NCI-H1694 treated with DMSO at 0.1 percent for 48 hours (cell line): ENCODE measurements at places on chromosomes 5 and 9.

DNA sequence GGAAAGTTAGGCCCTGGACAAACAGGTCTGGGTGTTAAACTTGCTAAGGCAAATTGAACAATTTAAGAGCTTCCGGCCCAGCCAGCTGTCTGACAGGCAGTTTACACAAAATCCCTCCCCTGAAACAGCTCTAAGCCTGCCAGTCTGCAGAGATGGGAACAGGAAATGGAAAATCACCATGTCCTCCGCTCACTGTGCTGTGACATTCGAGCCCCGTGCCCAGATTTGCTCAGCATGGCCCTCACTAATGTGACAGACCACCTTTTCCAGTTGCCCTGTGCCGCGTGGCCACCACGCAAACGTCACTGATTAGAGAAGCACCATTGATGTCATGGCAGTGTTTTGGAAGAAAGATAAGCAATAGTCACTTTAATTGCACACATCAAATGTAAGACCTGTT lies 41.0 kb downstream of the CCNJL start:
- DNase-seq = peak; percentile 38

DNA sequence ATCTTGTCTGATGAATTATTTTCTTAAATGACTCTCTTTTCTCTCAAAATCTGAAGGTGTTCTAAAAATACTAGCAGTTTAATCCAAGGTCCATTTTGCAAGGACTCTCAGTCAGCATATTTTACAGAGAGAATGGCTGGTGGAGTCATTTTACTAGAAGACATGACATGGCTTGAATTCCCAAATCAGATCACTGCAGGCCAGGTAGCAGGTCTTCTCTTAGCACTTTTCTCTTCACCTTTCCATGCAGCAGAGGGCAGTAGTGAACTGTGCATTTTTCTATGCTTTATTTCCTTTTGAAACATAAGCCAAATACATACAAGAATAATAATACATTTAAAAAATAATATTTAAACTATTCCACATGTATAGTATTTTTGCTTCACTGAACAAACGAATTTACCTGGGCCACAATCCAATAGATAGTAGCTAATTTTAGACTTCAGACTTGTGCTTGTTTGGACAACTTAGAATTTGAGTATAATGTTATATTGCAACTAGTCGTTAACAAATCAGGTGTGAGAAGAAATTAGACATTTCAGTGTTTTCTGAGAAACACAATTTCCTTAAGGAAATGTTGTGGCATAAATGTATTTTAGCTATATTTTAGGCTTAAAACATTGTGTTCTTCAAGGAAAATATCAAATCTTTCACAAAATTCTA lies 289.4 kb upstream of the DAB2 start:
- DNase-seq = peak; percentile 21

- no peak for DNase-seq
These were observed 89.5 kb upstream of the TTC23L start for GRCh38 chr5:34749431-34749873.

- DNase-seq = no peak
These were observed 246.2 kb downstream of the EFNA5 start for GRCh38 chr5:107424491-107424890.

GRCh38 chr9:76718166-76718565 lies 46.1 kb upstream of the PCA3 start:
- DNase-seq = no peak

DNA sequence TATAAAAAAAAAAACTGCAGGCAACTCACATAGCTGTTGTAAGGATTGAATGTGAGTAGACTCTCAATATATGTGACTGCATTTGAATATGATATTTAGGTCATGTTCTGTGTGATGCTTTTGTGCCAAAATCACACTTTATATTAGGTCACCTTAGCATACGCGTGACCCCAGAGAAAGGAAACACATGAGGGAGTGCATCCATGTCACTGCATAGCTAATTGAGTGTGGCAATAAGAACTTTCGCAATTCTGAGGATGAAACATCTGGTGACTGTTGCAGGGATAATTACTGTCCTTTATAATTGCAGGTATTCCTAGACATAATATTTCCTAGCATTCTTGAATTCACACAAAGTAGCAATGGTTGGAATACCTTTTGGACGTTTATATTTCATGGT lies 459.5 kb upstream of the KLF4 start:
- no peak for DNase-seq

DNA sequence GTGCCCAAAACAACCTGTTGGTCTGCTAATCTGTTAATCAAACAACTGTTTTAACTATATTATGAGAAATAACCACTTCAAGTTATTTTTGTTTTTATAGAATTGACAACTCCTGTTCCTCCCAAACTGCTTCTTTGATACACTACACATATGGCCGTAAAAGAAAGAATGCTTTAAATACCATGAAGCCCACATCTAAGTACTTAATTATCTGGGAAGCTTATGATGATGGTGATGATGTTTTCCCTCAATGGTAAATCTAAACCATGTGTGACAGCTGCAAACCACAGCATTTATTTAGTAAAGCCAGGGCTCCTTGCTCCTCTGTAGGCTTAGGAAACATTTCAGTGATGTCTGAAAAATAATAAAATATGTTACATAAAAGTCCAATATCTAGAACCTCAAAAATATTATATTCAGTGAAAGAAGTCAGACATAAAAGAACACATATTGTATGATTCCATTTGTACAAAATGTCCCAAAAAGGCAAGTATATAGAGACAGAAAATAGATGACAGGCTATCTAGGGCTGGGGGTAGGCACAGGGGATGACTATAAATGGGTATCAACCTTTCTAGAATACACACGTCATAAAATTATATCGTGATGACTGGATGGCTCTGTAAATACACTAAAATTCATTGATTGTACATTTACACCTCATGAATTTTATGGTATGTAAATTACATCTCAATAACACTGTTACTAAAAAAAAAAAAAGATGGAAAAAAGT lies 154.1 kb downstream of the EFNA5 start:
- no peak for DNase-seq

DNA sequence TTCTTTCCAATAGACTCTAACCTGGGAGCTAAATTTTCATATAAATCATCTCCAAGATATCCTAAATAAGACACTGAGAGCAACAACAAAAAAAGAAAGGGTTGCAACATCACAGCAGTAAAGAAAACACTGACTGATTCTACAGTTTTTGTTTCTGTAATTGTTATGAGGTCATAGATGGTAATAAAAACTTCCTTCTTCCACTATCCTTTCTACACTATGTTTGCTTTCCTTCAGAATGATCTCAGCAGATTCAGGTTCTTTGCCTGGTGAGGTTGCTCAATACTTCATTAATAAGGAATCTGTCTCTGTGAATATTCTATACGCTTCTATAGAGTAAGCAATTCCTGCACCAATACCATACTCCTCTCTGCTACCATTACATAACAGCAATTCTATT lies 835.6 kb upstream of the GRAMD2B start:
- no peak for DNase-seq

- DNase-seq = no peak
These were observed 71.1 kb upstream of the IL17B start for GRCh38 chr5:149450199-149450598.

DNA sequence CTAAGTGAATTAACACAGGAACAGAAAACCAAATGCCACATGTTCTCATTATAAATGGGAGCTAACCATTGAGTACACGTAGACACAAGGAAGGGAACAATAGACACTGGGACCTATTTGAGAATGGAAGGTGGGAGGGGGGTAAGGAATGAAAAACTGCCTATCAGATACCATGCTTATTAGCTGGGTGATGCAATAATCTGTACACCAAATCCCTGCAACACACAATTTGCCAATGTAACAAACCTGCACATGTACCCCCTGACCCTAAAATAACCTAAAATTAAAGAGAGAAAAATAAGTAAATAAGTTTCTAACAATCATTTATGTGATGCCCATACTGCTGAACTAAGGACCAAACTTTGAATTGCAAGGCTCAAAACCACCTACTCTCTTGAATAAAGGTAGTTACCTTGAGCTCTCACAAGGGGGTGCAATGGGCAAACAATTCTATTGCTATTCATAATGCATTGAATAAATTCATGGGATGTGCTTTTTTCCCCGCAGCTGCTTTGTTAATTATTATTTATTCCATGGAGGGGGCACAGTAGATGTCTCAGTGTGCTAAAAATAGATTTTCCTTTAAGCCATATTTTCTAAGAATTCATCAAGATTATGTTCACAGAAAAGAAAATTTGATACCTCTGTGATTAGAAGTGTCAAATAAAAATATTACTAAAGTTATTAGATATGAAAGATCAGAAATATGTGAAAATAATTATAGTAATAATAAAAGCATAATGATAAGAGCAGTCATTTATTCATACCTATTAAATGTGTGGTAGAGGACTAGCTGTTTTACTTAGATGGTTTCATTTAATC lies 76.2 kb upstream of the PTPN3 start:
- peak; percentile 49 for DNase-seq

GRCh38 chr9:70111042-70111602 lies 67.5 kb downstream of the MAMDC2 start:
- DNase-seq = peak; percentile 47

- no peak for DNase-seq
These were observed 18.5 kb upstream of the RGS7BP start for GRCh38 chr5:64487283-64487682.

- DNase-seq = no peak
These were observed 17.5 kb downstream of the NR2F1 start for GRCh38 chr5:93600409-93601070.
